ENCODE measurements at places on chromosomes 2 and 18. TPM values are rescaled to one million over a fixed set of nuclear protein-coding genes. Genes with fewer than 3 reads are reported as not detected.

- DNase-seq = no peak
These were observed 82.9 kb upstream of the RAB12 start for GRCh38 chr18:8526332-8526731.

TPO gene
- 5.2 TPM for total RNA-seq

GRCh38 chr2:119606674-119607073 is 62.4 kb downstream of the CFAP221 start:
- DNase-seq = no peak

ELOA2 gene
- not detected for total RNA-seq

DNA sequence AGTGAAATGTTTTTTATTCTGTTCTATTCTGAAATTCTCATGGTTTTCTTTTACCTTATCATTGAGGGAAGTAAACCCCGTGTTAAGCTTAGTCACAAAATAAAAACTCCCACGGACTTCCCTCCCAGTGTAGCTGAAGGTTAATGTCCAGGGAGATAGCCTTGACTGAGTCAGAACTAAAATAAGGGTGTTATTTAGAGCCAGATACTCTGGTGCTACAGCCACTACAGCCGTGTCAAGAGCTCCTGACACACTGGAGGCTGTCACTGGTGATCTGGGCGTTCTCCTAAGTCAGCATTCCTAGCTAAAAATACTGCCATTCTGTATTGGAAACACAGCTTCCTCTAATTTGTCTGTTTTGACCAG is 82.0 kb upstream of the RANBP2 start:
- DNase-seq = no peak

- no peak for DNase-seq
These were observed 14.9 kb downstream of the TRMT61B start for GRCh38 chr2:28855193-28855592.

- peak; percentile 42 for DNase-seq
These were observed 47.0 kb downstream of the TSHZ1 start for GRCh38 chr18:75257605-75258004.

GRCh38 chr2:130875935-130876334 is 39.2 kb downstream of the ARHGEF4 start:
- DNase-seq = no peak

SNORC gene
- total RNA-seq = 0.46 TPM

CABYR gene
- not detected for total RNA-seq

HS1BP3 gene
- total RNA-seq = 20.1 TPM

GRCh38 chr18:73791081-73791480 is 356.6 kb downstream of the FBXO15 start:
- no peak for DNase-seq

TPGS2 gene
- 23.3 TPM for total RNA-seq

DNA sequence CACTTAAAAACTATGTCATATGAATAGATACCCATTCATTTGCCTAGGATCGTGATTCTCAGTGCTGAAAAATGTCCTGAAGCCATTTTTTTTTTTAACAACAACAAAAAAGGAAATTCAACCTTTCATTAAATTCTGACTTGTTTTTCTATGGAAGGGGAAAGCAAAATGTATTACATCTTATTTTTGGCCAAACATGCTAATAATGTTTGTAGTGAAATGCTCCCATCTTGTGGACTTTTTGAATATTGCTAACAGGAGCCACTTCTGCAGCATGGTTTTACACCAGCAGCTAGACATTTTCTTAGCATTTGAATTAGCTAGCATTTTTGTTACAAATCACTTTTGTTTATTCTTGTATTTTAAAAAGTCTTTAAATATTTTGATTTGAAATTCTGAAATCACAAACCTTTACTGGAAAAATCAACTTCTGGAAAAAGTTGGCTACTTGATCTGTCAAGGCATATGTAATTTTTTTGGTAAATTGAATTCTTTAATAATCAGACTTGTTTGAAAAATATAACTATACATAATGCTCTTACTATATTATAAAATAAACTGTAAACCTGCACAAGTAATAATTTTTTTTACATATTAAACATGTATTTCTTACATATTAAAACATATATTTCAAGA is 75.8 kb downstream of the KIDINS220 start:
- no peak for DNase-seq

GRCh38 chr2:224195925-224196571 is 157.0 kb upstream of the SERPINE2 start:
- no peak for DNase-seq

DNA sequence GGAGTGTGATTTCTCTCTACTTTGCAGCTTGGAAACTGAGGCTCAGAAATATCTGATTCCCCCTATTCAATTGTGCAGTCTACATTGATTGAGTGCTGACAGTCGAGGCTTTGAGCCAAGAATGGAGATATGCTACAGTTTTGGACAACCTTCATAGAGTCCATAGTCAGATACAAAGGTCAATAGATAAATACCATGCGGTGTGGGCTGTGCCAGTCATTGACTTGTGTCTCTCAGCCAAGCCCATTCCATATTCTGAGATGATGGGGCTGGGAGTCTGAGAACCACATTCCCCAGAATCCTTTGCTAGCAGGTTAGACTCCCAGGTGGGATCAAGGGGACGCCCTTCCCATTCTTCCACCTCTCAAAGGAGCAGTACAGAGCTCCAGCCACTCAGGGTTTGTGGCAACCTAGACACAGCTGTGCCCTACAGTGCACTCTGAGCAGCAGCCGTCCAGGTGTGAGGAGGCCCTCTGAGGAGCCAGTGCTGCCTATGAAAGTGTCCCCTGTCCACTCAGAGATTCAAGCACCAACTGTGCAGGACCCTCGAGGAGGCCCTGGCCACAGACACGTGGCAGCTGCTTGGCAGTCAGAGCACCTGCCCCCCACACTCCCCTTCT is 348.3 kb downstream of the CYRIA start:
- no peak for DNase-seq

DNA sequence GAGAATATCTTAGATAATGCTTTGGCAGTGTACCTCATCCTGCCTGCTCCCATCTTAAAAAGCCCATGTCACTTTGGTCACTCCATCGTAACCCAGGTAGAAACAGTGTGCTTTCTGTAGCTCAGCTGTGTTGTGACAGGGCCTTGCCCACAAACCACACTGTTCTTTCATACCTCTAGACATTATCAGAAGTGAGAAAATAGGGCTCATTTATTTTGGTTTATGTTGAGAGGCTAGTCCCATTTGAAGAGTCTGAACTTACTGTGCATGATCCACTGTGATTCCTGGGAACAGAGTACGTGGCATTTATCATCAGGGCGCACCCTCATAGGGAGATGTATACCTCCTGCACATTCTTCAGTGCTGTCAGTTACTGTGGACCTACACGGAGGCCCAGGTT is 69.7 kb downstream of the FEZ2 start:
- DNase-seq = no peak

DNA sequence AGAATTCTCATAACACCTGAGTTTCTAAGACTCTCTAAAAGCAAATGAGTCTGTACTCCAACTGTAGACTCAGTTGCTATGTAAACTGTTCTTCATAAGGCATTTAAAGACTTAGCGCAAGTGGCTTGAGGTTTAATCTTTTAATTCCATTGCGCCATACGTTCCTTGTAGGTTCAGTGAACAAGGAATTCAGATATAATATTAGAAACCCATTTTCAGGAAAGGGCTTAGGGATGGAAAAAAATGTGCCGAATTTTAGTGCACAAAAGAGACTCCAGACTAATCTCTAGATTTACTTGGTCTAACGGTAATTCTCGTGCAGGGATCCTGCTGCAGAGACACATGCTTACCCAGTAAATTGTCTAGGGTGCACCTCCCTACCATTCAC is 268.9 kb upstream of the TANK start:
- DNase-seq = no peak

- DNase-seq = no peak
These were observed 469.6 kb upstream of the ID2 start for GRCh38 chr2:8212239-8212638.

GRCh38 chr2:122414902-122415301 is 659.5 kb downstream of the TSN start:
- DNase-seq = no peak

CNOT9 gene
- 15.7 TPM for total RNA-seq

DNA sequence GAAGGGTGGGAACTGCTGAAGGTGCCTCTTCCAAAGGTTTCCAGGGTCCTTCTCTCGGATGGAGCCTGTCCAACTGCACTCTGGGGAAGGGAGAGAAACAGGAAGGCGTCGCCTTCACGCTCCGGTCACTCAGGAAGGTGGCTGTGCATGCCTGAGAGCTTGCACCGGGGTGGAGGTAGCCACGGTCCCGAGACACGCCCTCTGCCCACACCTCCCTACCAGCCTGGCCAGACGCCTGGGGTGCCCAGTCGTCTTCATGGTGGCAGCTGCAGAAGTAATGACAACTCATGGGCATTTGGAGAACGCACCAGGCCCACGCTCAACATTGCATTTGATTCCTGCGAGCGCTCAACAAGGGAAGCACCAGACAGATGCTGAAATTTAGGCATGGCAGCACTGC is 59.9 kb downstream of the ADNP2 start:
- DNase-seq = no peak

DNA sequence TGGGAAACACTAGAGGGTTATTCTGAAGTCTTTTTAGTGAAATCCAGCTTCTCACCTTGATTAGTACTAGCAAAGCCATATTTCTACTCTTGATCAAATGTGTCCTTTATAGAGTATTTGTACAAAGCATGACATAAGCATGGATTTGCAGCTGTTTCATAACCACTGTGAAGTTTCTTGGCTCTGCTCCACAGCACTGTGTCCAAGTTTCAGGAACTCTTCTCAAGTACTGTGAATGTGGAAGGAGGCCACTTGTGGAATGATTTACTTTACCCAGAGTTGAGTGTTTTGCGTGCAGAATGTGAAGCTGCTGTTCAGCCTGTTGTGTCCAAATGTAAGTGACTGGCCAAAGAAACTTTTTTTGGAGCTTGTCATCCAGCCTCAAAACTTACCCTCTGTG is 16.2 kb upstream of the MAPRE2 start:
- DNase-seq = peak; percentile 41

GRCh38 chr2:62705859-62706720 is 577 bp downstream of the EHBP1 start:
- peak; percentile 80 for DNase-seq

DNA sequence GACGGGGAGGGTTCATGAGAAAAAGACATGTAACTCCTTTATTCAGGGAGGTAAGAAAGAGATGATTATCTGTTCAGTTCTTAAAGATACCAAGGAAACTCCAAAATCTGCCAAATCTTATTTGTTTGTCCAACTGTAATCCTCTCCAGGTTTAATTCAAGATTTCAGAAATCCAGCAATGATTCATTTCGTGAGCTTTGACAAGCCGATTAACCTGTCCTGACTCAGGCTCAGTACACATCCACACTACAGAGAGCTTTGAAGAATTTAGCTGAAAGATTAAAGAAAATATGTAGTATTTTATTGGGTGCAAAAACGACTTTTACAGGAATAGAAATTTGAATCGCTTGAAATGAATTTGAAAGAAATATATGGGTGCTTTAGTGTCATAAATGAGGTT is 1.1 kb downstream of the SPAG16 start:
- DNase-seq = no peak

GRCh38 chr18:9862686-9863085 is 23.1 kb upstream of the TXNDC2 start:
- no peak for DNase-seq

DNA sequence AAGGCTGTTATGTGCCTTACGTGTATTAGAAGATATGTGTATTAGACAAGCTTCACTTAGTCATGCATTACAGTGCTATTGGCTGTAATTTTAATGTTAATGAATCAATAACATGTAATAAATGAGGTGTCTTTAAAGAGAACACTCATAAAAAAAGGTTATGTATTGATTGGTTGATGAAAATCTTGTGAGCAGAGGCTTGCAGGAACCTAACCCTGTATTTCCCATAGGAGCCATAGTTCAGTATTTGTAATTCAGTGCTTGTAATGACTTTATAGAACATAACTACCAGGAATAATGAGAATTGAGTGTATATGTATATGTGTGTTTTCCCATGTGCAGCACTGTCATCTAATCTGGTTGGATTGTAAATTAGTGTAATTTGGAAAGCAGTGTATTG is 33.2 kb downstream of the TSN start:
- no peak for DNase-seq

GRCh38 chr2:134457765-134458472 is 204.0 kb downstream of the MGAT5 start:
- DNase-seq = no peak

FSHR gene
- total RNA-seq = 0.14 TPM

DNA sequence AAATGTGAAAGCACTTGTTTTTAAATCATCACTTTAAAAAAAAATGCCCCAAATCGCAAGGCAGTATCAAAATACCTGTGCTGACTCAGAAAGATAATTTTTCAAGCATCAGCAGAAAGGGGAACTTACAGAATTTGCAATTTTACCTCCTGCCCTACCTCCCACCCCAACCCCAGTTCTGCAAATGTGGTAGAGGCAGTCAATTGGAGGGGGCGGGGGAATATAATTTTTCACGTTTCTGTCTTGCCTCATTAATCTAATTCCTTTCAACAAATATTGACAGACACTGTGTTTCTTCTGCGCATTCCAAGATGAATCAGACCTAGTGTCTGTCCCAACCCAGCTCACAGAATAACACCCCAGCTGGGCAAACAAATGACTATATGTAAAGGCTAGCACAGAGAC is 76.8 kb downstream of the ALPK2 start:
- no peak for DNase-seq

ADRA2B gene
- total RNA-seq = 6.9 TPM

GRCh38 chr18:56455874-56456273 is 182.5 kb downstream of the TXNL1 start:
- no peak for DNase-seq

PROKR1 gene
- not detected for total RNA-seq

DNA sequence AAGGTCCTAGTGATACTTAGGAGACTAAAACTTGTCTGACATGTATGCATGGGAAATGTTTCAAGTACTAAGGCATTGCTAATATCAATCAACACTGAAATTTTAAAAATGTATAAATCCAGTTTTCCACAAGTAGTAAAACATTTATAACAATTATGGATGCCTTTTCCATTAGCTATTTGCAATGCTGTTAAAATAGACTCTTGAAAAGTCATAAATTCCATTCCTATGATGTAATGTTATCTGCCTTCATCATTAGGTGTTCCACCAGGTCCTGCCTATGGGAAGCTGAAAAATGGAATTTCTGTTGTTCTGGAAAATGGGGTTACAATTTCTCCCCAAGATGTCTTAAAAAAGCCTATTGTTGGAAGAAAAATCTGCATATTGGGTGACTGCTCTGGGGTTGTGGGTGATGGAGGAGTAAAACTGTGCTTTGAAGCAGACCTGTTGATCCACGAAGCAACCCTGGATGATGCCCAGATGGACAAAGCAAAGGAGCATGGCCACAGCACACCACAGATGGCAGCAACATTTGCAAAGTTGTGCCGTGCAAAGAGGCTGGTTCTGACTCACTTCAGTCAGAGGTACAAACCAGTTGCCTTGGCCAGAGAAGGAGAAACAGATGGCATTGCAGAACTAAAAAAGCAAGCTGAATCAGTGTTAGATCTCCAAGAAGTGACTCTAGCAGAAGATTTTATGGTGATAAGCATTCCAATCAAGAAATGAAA is 18.7 kb downstream of the ELAC1 start:
- no peak for DNase-seq

KCNE4 gene
- total RNA-seq = 3.6 TPM

TCF7L1 gene
- 9.3 TPM for total RNA-seq

ANKRD12 gene
- 44.1 TPM for total RNA-seq

Measured in Right ventricle myocardium inferior (tissue), 1 donor.